ENCODE measurements at places on chromosomes 16 and 17.

DNA sequence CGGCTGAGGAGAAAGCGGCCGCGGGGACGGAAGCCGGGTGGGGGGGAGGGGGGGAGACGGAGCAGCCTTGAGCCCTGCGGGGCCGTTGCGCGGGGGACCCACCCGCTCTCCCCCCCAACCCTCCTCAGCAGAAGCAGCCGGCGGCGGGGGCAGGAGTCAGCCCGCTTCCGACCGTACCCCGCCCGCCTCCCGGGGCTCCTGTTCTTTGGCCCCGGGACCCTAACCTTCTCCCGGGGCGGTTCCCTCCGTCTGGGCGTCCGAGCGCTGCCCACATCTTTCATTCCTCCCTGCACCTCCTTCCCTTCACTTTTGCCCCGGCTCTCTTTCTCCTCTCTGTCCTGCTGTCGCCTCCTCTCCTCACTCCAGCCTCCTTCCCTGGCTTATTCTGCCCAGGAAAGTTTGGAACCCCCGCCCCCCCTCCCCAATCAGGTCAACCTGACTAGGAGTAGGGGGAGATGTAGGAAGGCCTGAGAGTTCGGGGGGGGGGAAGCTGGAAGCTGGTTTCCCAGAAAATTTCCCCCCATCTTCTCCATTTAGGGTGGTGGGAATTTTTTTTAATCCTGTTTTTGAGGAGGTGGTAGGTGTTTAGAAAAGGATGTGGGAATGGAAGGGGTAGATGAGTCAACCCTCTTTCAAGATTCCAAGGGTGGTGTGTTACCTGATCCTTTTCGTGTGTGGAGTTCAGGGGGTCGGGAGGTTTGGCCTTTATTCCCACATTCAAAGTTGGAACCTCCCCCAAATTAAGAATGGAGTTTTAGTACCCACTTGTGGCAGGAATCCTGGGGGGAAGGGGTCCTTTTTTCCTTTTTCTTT, 427 bp upstream of the NLK start:
- DNase-seq: no peak

- no peak for DNase-seq
Observed at GRCh38 chr17:4199818-4200402, 56.9 kb downstream of the CYB5D2 start.

DNA sequence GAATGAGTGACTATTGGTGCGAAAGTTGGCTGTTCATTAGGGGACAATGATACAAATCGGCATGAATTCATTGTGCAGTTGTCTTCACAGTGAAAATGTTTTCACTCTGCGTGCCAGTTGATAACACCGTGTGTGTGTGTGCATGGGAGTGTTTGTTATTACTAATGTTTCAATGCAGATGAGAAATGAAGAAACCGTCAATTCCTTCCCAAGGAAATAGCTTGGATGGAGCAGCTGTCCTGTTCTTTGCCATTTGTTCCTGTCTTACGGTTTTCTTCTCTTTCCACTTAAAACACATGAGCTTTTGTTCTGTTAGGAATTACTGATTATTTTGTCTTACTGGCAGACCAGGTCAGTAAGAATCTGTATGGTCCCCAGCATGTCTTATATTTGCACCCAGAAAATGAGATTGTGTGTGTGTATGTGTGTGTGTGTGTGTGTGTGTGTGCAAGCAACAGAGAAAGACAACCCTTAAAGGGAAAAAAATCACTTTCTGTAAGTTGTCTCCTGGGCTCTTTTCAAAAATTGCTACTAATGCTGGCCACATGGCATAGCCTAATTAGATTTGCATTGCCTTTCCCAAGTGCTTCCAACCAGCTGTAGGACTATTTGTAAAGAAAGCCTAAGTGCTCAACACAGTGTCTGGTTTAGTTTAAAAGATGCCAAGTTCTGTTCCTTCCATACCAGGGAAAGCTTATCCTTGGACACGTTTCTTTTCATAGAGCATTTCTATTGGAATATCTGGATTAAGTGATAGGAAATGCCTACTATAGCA, 23.8 kb downstream of the SHISA9 start:
- DNase-seq: no peak

- DNase-seq: peak; percentile 76
Observed at GRCh38 chr17:45235416-45236281, 14.0 kb downstream of the FMNL1 start.

DNA sequence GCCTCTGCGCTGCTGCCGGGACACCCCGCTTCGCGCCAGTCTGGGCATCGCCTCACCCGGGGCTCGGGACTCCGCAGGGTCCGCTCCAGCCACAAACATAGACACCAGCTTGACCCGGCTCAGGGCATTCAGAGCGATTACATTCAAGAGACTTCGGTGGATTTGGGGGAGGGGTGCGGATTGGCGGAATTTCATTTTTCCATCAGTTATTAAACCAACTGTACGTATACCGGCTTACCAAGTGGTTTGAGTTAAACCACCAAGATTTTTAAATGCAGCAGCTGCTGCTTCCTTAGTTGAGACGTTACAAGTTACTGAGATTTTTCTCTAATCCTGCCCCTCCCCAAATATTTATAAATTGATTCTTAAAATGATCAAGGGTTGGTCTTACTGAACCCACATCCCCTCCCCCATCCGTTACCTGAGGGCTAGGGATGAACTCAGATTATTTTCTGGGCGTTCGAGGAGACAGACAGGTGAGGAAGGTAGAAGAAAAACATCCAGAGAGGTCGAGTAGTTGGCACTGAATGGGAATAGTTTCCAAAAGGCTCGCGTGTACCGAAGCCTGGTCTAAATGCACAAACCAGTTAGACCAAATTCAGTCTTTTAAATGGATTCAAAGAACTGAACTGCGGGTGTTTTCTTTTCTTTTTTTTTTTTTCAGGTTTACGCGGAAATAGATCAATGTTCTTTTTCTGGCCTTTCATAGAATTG, 1.5 kb downstream of the CRHR1 start:
- DNase-seq: no peak

DNA sequence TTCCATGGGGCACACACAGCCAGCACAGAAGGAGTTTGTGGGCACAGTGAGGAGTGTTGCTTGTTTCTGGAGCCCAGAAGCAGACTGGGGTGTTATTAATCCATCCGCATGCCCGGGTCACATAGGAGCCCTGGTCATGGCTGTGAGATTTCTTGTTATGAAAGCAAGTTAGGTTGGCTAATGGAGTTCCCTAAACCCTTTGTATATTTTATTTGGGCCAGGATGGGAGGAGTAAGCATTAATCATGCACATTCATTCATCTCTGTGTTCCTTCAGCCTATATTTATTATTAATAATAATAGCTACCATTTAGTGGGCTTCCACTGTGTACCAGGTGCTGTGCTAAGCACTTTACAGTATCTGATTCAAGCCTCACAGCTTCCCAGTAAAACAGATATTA, 200.6 kb upstream of the CDH5 start:
- DNase-seq: no peak

Measured in T-cell (primary cell).